NCI-H345 (cell line): ENCODE measurements at places on chromosomes 1 and 21.

GRCh38 chr1:151510957-151511635, at the start of gene CGN:
TSS of gene CGN (plus strand) at chr1:151511387. CDS start at chr1:151518520, 7,133 bp downstream.
- peak; percentile 100 for DNase-seq

DNA sequence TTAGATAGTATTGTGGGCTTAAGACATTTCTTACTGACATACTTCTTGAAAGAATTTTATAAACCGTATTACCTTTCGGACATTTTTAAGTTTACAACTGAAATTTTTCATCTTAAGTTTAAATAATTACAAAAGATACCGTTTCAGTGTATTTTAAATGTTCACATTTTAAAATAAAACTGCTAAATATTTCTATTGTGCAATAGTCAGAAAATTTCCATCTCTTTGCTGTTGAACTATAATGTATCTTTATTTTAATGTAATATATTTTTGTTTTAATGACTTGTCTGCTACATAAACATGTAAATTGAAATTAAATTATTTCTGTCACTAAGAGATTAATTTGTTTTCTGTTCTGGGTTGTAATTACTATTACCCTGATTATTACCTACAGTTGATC, 74.2 kb upstream of the KIAA1614 start:
- no peak for DNase-seq

GRCh38 chr21:44437371-44437695, 18.0 kb upstream of the LRRC3 start:
- no peak for DNase-seq

DNA sequence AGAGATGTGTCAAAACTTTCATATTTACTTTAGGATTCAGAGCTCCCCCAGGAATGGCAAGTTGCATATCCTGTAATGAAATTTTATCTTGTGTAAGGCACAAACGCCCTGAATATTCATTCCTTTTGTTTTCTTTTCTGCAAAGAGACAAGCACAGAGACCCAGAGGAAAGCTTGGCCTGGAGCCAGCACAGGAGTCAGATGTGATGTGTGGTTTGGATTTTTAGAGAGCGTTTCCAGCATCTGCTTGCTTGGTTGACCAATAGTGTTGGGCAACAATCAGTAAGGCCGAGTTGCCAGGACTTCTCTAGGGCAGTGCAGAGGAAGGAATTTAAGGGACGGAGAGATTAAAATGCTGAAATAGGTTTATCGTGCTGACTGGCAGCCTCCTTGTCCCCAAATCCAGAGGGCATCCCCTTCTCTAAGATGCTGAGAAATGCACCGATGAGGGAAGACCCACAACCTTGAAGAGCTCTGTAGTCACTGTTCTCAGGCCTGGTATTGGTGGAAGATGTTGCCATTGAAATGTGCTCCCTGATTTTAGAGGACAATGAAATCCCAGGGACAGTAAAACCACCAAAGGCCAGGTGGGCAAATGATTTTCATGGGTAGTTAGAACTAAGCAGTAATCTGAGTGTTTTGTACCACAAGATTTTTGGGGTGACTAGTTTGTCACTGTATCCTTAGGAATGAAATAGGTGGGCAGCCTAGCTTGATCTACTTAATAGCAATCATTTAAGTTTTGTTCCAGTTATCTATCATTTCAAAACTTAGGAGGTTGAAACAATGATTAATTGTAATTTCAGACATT, 37.9 kb upstream of the RHOU start:
- DNase-seq: peak; percentile 36

- DNase-seq: no peak
Measured at GRCh38 chr21:39681845-39682244, 63.1 kb upstream of the IGSF5 start.

DNA sequence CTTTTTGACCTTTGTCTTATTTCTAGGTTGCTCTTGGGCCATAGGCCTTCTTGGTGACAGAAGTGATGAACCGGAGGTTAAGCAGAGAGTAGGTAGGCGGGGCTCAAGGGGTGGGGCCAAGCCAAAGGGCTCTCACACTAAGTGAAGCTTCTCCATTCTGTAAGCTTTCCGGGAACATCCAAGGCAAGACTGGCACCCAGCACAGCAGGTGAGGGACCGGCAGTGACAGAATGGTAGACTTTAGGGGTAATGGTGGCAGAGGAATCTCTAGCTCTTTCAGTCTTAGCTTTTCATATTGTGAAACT, at the start of gene TNFAIP8L2:
Gene TNFAIP8L2, plus strand, starts transcription at position 135 of the 305 bp plus-strand sequence. CDS start 2,049 bp downstream, outside the sequence.
- DNase-seq: no peak

GRCh38 chr1:27555700-27556424, 48.1 kb downstream of the AHDC1 start:
- DNase-seq: no peak

DNA sequence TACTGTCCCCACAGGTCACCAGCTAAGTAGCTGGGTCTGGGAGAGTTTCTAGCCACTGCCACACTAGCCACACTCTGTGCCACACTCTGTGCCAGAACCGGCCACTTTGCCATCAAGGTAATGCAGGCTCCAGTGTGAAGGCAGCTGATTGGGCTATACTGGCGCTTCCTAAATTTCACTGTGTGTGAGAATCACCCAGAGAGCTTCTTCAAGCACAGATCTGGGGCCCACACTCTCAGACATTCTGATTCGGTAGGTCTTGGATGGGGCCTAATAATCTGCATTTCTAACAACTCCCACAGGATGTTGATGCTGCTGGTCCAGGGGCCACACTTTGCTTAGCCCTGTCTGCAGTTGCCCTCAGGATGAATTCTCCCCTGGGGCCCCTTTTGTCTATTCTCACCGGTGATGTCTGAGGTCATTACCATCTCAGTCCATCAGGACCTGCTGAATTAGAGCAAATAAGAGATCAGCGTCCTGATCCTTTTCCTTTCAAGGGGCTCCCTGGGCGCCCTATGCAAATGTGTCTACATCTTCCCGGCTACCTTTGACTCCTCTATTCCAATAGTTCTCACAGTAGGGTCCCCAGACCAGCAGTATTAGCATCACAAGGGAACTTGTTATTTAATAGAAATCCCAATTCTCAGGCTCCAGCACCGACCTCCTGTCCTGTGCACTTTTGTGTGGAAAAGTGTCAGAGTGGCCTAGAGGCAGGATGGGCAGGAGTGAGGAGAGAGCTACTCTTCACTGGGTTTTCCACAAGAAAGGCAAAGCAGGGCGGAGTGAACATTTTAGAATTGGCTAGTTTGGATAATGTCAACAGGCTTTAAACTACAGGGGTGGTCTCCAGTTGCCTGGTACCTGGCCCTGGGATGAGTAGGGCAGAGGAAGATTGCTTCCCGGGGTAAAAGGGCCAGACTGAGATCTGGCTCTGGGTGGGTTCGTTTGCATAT, 24.7 kb upstream of the LRRN2 start:
- DNase-seq: no peak

GRCh38 chr1:113886417-113887401, 672 bp downstream of the BCL2L15 start:
- DNase-seq: no peak

- DNase-seq: no peak
Measured at GRCh38 chr1:240831191-240831631, 219.3 kb upstream of the GREM2 start.

- DNase-seq: no peak
Measured at GRCh38 chr1:244139655-244140054, 88.6 kb downstream of the ZBTB18 start.

DNA sequence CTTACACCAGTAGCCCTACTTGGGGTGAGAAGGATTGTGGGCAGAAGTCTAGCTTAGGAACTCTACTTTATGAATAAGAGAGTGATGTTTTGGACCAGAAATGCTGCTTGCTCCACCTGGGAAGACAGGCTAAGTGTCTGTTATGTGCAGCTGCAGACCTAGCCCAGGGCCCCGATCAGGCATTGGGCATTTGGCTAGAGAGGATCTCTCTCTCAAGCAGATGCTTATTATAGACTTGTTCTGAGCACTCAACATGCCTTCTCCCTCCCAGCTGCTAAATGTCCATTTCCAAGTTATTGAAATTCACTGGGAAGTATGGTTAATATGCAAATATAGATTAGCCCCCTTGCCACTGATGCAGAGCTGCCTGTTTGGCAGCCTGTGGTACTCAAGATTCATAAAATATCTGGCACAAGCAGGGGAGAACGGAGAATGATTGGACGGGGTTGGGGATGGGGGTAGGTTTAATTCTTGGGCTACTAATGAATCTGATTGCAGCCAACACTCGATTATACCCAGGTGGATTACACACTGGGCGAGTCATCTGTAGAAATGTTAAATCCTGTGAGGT, 115.9 kb downstream of the KCND3 start:
- DNase-seq: no peak

- no peak for DNase-seq
Measured at GRCh38 chr1:74496669-74497068, 15.7 kb downstream of the LRRC53 start.

GRCh38 chr21:42433946-42434551, 30.3 kb downstream of the UBASH3A start:
- no peak for DNase-seq

DNA sequence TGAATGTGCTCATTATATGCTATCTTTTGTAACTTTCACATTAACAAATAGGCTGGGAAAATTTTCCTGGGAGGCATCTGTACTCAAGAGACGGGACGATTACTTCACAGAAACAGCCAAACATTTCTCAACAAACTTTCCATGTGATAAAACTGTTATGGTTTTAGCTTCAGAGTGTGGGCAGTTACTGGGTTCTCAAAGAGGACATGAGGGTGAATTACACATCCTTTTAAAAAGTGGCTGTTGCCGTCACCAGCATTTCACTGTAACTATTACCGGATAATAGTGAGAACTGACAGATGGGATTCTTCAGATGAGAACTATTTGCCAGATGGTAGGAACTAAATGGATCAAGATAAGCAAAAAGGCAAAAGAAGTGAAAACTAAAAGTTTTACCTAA, 109.1 kb downstream of the APP start:
- DNase-seq: no peak

DNA sequence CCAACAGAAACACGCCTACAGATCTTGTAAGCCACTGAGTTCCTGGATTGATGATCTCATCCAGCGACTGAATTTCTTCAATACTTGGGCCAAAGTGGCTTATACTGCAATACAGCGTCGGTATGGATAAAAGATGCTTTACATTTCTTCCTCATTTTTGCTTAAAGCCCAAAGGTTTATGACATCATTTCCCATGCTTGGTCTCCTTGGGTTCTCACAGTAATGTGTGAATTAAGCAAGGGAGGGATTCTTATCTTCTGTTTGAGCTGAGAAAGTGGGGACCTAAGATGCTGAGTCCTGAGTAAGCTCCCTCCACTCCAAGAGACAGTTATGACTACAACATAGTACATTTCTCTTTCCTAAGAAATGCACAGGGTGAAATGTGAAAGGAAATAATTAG, 39.5 kb downstream of the LBR start:
- DNase-seq: no peak

GRCh38 chr1:93559045-93559444, 111.1 kb downstream of the FNBP1L start:
- no peak for DNase-seq

GRCh38 chr1:219266524-219266923, 92.8 kb downstream of the LYPLAL1 start:
- DNase-seq: no peak

GRCh38 chr1:173823781-173824314, 625 bp upstream of the DARS2 start:
- no peak for DNase-seq

GRCh38 chr1:218392780-218393179, 47.6 kb downstream of the TGFB2 start:
- DNase-seq: no peak

DNA sequence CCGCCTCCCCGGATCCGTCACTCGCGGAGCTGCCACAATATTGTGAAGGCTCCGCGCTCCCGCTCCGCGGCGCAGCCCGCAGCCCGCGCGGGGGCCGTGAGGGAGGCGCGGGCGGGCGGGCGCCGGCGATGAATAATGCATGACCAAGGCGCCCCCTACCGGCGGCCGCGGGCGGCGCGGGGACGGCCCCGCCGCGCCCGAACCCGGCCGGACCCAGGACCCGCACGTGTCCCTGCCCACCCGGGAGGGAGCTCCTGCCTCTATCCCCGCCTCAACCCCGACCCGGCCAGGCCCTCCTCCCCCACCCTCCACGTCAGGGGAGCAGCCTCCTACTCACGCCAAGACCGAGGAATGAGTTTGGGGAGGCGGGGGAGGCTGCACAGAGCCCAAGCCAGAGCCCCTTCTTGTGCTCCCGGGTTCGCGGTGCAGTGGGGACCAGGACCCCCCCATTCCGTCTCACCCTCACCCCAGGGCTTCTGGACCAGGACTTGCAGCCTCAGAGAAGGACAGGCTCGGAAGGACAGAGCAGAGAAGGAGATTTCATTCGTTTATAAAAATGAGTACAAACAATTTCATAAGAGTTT, 70.8 kb upstream of the CASZ1 start:
- peak; percentile 79 for DNase-seq

DNA sequence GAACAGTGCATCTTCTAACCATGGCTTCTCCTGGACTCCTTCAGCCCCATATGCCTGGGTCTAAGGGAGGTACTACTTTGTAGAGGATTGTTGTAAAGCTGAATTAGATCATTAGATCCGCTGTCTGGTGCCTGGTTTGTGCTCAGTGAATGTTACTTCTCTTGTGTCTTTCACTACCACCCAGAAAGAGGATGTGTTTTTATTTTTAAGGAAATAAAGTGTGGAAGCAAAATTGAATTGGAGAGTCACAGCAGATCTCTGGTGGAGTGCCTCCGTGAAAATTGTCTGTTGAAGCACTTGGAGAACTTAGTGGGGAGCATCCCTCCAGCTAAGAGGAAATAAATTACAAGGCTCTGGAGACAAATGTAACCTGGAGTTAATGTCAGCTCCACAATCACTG, 101.8 kb upstream of the ARTN start:
- no peak for DNase-seq

GRCh38 chr1:48089356-48089891, 92.2 kb upstream of the TRABD2B start:
- no peak for DNase-seq

DNA sequence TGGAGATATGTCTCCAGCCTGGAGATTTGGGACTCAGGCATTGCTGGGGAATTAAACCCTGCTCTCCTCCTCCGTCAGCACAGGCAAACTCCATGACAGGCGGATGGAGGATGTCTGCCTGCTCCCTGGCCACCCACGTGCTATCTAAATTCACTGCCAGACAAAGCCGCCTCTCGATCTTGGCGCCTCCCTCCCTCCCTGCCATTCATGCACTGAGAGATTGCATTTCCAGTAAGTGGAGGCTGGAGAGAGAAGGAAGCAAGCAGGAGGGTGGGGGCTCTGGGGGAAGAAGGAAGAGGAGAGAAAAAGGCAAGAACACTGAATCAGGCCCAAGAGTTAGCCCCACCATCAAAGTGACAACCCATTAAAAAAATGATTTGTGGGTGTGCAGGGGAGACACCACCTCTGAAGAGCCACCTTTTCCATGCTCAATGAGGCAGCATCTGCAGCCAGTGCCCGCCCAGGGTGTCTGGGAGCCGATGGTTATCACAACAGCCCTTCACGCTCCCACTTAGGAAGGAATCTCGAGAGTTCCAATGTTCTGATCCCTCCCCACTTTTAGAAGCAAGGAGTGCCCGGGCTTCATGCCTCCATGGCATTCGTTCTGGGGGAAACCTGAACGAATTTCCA, 183.0 kb downstream of the HIVEP3 start:
- DNase-seq: peak; percentile 70
